ENCODE measurements at places on chromosomes 12 and 14. TPM values are rescaled to one million over a fixed set of nuclear protein-coding genes. Genes with fewer than 3 reads are reported as not detected.

CBLN3 gene
- 2.6 TPM for polyA plus RNA-seq

DNA sequence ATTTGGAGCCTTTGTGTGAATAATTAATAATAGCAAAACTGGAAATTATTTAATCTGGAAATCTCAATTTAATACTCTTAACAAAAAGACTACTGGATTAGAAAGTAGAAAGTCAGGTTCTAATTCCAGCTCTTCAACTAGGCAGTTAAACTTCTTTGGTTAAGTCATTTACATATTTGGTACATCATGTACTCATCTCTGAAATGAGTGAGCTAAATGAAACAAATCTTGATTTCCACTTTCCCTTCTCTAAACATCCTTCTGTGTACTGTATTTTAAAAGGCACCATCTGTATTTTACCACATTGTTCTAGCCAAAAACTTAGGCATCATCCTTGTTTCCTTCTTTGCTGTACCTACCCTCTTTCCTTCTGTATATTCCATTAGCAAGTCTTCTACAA lies 26.9 kb downstream of the CRADD start:
- no peak for DNase-seq

DNA sequence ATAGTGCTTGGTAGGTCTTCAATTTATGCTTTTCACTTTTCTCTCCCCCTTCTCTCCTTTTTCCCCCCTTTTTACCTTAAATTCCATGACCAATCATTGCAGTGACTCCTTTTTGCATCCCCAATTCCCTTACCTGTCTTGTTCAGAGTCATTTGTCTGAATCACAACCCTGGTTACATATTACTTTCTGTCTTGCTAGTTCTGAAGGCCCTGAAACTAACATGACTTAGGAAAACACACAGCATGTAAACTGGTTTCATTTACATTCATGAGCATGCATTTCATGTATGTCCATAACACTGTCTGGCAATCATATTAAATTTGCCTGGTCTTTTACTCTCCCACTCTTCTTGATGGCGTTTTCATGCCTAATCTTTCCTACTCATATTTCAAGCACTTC lies 20.3 kb upstream of the FOXG1 start:
- no peak for DNase-seq

- no peak for DNase-seq
These were observed 25.6 kb downstream of the ELK3 start for GRCh38 chr12:96219700-96220206.

DNA sequence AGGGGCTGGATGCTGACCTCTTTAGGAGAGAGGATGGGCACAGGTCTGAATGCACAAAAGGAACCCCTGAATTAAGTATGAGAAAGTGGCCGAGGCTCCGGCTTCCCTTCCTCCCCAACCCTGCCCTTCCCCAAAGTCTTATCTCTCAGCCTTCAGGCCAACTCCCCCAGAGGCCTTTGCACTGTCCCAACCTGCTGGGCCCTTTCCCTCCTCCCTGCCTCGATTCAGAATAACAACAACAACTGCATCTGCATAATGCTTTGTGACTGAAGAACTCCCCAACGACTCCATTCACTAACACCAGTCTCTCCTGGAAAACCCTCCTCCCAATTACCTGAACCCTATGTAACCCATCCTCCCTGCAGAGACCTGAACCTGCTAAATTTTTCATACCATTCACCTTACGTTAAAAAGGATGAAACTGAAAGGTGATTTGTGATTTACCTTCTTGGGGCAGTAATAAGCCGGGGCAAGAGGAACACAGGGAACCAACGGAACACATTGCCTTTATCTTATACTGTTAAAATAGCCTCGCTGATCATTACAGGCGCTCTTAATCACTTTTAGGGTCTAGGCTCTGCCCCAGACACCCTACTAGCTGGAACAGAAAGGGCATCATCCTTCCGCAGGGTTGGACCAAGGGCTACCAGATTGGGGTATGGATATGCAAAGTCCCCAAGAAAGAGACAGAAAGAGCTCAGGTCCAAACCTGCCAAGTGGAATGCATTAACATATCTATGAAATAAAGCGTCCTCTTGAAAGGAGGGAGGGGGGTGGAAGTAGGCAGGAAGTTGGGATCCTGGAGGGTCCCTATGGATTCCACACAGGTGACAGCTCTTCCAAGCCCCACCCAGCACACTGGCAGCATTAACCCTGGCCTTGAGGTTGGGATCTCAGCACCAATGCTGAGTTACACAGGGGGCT lies 24.2 kb upstream of the FOXN3 start:
- no peak for DNase-seq

STON2 gene
- 49.7 TPM for polyA plus RNA-seq

DNA sequence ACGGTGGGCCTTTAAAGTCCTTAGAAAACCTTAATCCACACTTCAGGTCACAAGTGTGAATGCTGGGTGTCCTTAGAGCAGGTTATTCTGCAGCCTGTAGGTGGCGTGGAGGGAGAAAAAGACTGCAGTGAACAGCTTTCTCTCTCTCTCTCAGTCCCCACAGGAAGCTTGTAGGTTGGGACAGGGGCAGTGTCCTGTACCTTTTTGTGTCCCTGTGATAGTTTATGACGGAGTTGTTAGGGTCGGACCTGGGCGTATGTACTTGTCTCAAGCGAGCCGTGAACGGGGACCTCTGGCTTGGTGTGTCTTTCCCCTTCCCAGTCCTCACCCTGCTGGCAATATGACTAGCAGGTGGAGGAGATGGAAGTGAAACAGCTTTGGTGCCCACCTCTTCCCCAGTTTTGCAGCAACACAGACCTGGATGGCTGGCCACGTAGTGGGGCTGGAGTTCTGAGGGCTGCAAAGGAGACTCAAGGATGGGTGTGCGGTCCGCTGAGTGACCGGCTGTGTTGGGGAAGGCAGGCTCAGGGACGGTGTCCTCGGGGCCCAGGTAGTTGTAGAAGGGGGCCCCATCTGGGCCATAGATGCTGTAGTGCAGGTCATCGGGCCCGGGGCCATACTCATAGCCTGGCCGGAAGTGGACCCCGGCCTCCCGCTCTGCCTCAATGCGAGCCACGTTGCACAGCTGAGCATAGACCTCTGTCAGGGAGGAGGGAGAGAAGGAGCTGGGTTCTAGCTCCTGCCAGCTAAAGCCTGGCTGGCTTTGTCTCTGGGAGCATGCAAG lies 8.9 kb downstream of the ISCA2 start:
- DNase-seq: no peak

Measured in right renal cortex interstitium (tissue), 3 donors.